CD4-positive, CD25-positive, alpha-beta regulatory T cell (primary cell): ENCODE measurements at places on chromosomes 1 and 21. TPM values are rescaled to one million over a fixed set of nuclear protein-coding genes. Genes with fewer than 3 reads are reported as not detected.

TP53BP2 gene
- 93.5 TPM for total RNA-seq

APOBEC4 gene
- not detected for total RNA-seq

MEX3A gene
- not detected for total RNA-seq

EDARADD gene
- total RNA-seq: 5.0 TPM

SLC19A2 gene
- total RNA-seq: 4.3 TPM

CNTN2 gene
- not detected for total RNA-seq

LORICRIN gene
- not detected for total RNA-seq

BRDT gene
- total RNA-seq: not detected

DNA sequence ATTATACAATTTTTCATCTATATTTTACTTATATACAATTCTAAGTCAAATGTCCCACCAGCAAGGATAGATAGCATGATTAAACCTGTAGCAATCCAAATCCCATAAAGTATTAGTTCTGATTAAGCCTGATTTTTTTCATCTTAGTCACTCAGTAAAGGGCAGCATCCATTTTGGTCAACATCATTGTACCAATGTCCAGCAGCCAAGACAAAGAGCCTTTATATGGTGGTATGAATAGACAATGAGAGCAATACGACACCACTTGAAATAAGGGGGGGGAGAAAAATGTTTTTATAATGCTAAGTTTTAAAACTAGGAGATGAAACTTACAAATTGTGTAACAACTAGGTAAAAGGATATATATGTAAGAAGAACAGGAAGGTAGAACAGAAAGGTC lies 7.4 kb downstream of the ZNF644 start:
- no peak for DNase-seq

DNA sequence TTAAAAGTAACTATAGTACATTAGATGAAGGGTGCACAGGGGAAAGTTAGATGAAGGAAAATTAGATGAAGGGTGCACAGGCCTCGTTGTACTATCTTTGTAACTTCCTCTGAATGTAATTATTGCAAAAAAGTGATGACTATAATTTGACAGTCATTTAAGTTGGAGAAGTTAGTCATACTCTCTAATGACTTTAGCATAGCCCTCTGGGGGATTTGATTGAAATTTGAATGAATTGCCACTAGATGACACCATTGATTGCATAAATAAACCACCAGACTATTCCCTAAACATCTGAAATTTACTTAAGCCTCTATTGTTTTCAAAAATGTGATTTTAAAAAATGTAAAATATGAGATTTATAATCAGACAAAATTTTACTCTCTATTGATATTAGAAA lies 102.6 kb downstream of the TPR start:
- no peak for DNase-seq

- DNase-seq: no peak
Measured at GRCh38 chr1:241518476-241519307, 863 bp downstream of the FH start.

DNA sequence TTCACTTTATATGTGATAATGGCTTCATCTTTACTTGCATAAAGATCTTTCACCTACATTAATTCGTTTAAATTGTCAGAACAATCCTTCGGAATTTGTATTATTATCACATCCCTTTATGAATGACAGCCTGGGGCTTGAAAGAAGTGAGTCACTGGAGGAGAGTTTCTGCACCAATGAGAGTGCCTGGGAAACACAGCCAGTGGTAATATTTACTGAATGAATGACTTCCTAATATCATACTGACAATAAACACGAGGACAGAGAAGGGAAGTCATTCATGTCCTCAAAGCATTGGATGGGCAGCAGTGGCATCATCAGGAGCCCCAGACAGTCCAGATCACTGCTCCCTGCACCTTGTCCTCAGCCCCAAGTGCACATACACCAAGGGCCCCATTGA lies 40.7 kb upstream of the PDE4B start:
- DNase-seq: no peak

- no peak for DNase-seq
Measured at GRCh38 chr1:211601982-211602670, 23.2 kb upstream of the SLC30A1 start.

- DNase-seq: no peak
Measured at GRCh38 chr1:33332881-33333280, 12.0 kb upstream of the A3GALT2 start.

DNA sequence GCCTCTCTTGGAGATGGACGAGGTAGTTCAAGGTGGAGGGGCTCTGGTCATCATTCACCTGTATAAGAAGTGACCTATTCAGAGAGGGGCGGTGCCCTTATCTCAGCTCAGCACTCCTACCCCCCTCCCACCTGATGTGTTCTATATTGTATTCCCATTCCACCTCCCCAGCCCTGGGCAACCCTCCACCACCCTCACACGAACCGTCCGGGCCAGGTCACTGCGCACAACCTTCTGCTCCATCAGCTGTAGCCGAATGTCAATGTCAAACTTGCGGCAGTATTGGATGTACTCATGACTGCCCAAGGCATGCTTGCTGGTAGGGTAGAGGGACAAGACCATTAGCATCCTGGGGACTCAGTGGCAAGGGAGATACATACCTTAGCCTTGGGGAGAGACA lies 34.3 kb downstream of the PIK3C2B start:
- DNase-seq: no peak

DNA sequence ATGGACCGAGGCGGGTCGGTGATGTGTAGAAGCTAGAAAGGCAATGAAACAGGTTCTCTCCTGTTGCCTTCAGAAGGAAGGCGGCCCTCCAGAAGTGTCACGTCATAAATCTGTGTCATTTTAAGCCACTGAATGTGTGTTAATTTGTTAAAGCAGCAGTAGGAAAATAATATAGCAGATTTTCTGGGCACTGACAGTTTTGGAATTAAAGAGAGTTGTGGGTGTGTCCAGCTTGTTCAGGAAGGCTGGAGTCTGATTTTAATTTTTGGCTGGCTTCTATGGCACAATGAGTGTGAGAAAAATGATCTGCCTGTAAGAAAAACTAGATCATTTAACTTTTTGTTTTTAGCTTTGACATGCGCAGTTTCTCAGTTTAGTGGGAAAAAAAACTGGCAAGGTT lies 177.3 kb downstream of the EDEM3 start:
- no peak for DNase-seq

- no peak for DNase-seq
Measured at GRCh38 chr1:89356658-89357400, 7.0 kb upstream of the GBP6 start.

DNA sequence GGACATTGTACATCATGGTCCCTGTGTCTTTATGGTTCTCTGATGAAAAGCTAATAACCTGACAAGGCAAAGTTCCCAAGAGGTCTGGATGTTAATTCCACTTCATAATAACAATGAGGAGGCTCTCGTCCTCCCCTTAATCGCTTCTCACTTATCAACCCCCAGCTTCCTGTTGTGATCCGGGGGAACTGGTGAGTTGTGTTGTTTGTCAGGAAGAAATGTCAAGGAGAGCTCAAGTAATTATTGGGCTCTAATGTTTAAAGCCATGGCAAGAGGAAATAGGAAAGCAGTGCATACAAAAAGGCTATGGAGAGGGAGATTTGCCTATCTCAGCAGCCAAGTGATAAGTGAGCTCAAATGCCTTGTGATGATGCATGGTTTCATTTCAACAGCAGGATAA lies 42.8 kb upstream of the RASAL2 start:
- DNase-seq: no peak

GRCh38 chr1:84278905-84279304 lies 22.6 kb upstream of the SAMD13 start:
- DNase-seq: no peak

DNA sequence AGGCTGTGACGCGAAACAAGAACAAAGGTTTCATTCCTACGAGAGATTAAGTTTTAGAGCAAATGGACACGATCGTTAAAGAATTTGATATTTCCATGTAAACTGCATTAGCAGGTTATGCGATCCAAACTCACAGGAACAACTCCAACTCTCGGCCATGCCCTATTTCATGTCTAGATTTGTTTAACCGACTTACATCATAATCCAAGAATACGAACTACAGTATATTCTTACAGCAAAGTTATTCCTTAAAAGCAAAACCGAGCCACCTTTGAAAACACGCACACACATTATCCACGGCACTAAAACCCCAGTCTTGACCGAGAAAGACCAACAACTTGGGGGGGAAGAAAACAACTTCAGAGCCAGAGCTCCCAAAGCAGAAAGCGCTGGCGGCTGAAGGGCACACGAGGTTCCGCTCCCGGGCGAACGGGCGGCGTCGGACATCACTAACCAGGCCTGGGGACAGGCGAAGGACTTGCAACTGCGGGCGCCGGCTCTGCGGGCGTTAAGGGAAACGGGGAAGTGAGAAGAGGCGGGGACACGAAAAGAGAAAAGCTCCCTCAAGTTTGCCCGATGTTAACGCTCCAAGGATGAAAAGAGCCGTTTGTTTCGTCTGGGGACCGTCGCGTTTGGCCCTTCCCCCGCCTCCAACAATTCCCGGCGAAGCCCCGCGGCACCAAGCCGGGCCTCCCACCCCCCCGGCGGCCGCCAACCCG lies 690 bp downstream of the B3GALNT2 start:
- DNase-seq: peak; percentile 18

- no peak for DNase-seq
Measured at GRCh38 chr1:156489166-156489934, 11.2 kb downstream of the MEF2D start.

DNA sequence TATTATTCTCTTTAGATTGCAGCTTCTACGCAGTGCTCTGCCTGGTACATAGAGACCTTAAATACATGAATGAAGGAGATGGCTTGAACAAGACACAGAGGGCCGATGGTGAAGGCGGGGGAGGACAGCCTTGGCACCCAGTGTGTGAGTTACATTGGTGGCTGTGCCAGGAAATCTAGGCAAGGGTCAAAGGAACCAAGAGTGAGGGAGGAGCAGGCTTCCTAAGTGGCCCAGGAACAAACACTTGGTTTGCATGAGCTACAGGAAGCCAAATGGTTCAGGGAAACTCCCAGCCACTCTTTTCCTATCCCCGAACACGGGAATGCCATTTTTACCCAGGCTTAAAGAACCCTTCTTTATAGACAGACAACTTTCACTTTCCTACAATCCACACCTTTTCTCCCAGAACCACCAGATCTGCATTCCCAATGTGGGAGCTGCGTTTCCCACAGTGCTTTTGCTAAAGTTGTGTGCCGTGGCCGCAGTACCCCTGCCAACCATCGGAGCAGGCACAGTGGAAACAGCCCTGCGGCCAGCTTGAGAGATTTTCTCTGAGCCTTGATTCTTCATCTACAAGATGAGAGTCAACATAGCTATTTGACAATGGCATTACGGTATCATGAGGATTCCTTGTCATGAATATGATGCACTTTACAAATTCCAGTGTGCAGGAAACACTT lies 3.5 kb upstream of the CLEC20A start:
- no peak for DNase-seq

DNA sequence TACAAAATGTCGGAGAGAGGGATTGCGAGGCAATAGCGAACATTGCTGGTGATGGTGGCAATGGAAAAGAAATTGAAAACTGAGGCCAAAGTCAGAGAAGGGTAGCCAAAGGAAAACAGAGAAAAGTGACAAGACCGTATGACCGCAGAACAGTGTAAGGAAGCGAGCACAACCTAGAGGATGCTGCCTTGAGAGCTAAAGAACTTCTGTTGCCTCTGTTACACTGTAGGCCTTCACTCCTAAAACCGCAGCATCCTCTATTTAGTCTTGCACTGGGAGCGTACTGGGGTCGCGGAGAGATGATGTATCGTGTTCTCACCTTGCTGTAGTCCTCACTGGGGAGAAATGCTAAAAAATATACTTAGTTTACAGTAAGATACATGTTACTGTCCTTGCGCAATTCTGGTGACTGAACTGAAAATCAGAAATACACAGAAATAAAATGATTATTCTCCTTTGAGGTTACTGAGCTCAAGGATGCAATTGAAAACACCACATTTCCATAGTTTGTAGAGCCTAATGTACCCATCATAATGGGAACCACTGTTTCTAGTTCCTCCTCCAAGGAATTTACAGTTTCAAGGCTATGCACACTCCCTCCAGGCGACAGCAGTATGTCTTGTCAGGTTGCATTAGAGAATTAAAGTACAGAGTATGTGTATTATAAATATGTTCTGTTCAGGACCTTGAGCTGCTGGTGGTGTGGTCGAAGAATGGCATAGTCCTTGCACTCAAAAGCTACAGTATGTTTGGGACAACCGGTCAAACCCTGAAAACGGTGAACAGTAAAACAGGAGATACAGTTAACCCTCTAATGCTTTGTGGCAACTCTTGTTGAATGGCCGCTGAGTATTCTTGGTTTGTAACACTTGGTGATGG lies 1.3 kb downstream of the NEK7 start:
- peak; percentile 52 for DNase-seq

DNA sequence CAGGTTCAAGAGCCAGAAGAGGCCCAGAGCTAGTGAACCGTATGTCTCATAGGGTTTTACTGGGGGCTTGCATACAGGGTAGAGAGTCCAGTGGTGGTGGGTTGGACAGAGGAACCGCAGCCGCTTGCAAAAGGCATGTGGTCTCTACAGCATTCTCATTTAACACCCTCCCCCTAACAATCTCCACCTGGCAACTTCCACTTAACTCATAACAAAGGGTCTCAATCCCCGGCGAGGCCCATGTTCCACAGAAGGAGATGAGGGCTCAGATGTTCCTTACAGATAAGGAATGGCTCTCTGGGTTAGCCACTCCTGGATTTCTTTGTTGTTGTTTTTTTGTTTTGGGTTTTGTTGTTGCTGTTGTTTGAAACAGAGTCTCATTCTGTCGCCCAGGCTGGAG lies 106.1 kb downstream of the APP start:
- DNase-seq: no peak

DNA sequence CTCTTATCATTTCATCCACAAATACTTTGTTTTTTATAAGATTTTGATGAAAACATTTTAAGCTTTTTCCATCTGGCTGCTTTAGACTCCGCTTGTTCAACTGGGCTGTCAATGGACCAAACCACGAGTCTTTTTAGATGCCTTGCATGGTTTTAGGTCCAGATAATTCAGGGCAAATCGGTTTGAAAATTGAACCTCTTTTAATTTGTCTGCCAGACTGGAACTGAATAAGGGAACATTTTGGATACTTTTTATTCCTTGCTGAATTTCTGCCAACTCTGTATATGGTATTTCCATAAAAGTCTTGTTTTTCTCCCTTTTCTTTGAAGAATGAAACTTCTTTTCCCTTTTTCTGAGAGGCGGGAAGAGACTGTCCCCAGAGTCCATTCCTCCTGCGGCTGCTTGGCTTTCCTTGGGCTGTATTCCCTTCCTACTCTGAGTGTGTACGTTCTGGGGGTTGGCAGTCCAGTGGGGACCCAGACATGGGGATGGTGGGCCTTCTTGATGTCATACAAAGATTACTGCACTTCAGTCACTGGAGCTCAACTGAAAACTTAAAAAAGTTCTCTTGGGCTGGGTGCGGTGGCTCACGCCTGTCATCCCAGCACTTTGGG lies 46.5 kb upstream of the CNN3 start:
- no peak for DNase-seq
